ENCODE measurements at places on chromosomes 6 and 20.

DNA sequence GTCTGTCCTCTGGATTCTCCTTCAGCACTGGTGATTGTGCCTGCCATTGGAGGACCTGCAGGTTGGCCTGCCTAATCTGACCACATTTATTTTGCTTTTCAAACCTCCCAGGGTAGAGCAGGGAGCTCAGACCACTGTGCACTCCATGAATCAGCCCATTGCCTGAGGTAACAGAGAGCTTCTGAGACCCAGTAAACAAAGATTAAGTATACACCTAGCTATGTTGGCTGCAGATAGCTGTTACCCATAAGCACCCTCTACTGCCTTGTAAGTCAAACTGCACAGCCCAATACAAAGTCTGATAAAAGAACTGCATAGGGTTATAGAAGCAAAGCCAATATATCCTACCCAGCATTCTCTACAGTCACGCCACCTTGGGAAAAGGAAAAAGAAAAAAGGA lies 338.7 kb downstream of the HTR1B start:
- DNase-seq: no peak

DNA sequence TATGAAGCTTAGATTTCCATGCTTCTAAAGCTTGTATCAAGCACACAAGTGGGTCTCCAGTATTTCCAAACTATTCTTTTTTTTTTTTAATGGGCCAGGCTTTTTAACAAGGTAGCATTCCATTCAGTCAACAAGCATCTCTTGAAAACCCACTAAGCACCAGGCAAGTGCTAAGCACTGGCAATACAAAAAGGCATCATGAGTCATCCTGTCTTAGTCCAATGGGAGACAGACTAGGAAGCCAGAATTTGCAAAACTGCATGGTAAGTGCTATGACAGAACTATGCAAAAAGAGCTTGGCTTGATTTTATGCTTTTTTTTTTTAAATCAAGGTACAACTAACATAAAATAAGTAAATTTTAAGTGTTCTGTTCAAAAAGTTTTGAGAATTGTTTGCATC lies 109.3 kb upstream of the DST start:
- DNase-seq: no peak

- DNase-seq: no peak
Measured at GRCh38 chr20:13515796-13516558, 122.8 kb downstream of the TASP1 start.

GRCh38 chr6:112956696-112957535 lies 609.8 kb downstream of the RFPL4B start:
- no peak for DNase-seq

GRCh38 chr6:169725125-169726048 lies 1.1 kb upstream of the PHF10 start:
- peak; percentile 22 for DNase-seq

- no peak for DNase-seq
Measured at GRCh38 chr6:89298680-89299465, 16.2 kb downstream of the GABRR2 start.

DNA sequence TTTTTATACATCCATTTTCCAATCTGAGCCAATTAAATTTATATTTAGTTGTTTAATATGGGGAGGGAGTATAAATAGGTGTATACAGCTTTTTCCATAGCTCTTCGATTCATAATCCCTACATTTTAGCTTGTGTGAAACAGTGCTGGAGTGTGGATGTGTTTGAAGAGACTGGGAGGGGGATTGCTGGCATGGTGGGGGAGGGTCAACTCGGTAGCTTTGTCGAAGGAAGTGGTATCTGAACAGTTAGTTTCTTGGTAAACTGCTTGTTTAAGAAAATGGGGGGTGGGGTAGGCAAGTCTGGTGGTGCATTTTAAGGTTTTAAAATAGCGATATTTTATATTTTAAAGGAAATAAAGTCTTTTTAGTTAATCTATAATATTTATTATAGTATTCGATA lies 1.4 kb upstream of the LIN28B start:
- DNase-seq: no peak

GRCh38 chr6:20669571-20670314 lies 135.5 kb downstream of the CDKAL1 start:
- no peak for DNase-seq

- DNase-seq: no peak
Measured at GRCh38 chr6:20778459-20778858, 244.2 kb downstream of the CDKAL1 start.

DNA sequence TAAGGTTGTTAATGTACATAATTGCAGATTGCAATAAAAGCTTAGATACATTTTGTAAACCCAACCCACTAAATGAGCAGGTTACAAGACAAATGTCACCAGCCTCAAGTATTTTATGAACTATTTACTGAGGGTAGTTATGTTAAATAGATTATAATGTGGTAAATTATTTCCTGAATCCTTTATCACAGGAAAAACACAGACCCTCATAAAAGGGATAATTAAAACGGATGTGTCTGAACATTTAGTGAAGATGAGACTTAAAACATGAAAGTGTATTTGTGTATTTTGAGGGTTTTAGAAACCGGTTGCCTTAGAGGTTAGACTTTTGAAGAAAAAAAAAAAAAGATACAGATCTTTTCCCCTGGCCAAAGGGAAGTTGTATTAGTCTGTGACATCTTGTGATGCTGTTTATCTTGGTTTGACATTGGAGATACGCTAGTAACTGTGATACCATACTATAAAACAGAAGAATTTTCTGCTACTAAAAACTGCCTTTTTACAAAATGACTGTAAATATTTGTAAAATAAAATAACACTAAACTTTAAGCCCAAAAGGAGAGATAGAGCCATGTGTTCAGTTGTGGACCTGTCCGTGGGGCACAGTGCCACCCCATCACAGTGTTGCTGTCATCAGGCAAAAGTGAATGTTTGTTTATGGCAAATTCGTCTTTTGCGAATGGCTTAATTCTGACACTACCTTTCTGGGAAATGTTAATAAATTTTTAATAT lies 9.7 kb downstream of the DYNLT1 start:
- no peak for DNase-seq

- DNase-seq: no peak
Measured at GRCh38 chr6:115078555-115078954, 735.7 kb upstream of the HS3ST5 start.

DNA sequence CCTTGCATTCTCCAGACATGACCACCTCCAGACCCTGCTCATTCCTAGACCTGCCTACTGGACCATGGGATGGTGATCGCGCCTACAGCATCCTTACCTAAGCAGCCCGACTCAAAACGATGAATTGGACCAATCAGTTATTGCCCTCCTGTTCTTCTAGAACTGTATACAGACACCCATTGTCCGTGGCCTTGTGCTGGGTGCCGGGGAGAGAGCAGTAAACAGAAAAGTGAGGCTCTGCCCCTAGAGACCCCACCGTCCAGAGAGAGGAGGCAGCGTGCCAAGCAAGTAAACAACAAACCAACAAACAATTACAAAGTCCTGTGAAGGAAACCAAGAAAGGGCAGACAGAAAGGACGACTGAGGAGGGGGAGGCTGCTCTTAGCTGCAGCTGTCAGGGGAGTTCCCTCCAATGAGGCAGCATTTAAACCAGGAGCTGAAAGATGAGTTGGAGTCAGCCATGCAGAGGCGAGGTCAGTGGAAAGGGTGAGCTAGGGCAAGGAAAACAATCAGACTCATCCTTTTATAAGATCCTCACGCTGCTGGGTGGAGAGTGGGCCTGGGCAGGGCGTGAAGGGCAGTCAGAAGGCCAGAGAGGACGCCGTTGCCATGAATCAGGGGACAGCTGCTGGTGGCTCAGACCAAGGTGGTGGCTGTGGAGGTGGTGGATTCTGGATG lies 37.6 kb upstream of the BLCAP start:
- no peak for DNase-seq

GRCh38 chr6:46011188-46012085 lies 4.2 kb downstream of the CLIC5 start:
- DNase-seq: no peak

DNA sequence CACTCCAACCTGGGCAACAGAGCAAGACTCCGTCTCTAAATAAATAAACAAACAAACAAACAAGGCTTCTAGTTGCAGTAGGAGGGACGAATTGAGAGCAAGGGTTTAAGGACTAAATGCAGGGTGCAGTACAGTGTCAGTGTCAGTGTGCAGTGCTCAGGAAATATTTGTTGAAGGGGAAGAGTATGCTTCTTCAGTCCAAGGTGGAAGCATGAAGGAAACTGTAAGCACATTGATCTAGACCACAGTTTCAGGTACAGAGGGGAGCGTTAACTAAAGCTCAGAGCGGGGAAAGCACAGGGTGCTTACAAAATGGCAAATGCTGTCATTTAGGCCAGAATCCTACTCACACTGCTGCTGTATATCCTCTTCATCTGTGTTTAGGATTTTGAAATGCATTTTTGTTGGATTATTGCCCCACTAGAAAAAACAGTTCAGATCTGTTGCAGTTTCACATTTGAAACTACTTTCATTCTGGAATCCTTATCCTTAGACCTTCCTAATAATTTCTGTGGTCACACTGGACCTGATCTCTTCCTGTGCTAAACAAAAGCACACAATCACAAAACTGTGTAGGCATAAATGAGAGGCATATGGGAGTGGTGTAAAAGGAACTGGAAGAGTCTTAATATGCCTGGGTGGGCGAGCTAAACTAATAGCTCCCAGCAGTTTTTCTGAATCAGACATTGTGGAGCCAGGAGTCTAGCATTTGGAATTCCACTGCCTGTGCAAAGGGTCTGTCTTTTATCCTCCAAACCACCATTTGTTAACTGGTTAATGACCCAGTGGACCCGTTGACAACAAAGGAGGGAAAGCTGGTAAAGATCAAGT lies 41.4 kb downstream of the CBFA2T2 start:
- DNase-seq: no peak

DNA sequence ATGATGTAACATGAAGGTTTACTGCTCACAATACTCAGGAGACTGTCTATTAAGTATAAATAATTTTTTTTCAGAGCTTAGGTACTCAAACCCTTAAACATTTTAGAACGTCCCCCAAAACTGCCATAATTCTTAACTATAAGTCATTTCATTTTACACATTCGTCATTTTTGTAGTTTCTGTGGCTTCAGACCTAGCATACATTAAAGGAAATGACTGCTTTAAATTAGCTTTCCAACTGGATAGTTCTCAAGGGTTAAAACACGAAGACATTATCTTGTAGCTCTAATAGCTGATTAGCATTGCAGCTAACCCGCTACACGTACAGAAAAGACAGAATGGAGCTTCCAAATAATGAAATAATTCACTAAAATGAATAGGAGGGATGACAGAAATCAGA lies 24.9 kb upstream of the PLN start:
- DNase-seq: no peak

DNA sequence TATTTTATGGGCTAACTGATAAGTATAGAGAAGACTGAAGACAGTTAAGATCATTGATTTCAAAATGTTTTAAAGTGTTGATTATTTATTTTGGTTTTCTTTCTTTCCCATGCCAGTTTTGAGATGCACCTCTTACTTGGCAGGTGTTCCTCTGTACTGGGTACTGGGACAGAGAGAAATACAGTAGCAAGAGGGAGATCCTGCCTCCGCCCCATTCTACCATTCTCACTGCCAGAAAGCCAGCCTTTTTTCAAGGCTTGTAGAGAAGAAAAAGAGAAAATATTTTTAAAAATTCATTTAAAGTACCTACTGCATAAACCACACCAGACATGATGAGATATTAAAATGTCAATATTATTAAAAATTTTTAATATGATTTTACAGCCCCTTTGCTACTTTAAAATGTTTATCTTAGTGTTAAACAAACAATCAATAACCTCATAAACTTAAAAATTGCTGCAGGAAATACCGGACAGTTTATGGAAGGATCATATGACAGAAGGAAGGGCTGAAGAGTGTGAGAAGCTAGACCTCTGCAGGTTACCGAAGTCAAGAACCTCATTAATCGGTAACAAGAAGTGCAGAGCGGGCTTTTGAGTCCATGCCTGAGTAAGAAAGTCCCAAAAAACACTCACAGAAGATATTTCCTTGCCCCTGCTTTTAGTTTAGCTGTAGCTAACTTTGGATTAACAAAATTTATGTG lies 117.8 kb upstream of the ESR1 start:
- DNase-seq: no peak

GRCh38 chr6:132648828-132649227 lies 10.2 kb downstream of the TAAR1 start:
- no peak for DNase-seq

DNA sequence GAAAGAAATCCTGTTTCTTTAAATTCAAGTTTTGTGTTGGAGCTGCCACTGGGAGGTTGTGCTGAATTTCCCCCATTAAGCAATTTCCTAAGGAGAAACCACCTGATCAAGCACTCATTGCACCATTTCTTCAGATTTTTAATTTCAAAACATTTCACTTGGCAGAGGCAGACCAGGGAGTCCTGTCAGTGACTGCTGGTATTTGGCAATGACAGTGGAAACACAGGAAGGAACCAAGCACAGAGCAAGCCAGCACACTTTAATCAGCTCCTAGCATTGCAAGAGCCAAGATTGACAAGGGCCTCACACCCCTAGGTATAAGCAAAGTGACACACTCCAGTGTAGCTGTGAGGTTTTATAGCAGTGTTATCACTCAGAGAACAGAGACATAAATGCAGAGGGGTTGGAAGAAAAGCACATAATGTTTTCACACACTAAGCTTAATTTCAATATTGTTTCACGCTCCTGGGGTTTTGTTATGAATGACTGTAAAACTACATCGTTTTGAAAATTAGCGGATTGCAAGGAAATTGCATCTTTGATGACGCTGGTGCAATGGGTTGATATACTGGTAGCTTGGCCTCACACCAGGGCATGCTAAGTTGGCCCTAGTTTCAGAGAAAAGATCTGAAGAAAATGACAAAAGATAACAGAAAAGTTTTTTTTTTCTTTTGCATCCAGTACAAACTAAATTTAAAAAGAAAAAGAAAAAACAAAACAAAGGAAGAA lies 768.4 kb downstream of the TFAP2A start:
- no peak for DNase-seq

DNA sequence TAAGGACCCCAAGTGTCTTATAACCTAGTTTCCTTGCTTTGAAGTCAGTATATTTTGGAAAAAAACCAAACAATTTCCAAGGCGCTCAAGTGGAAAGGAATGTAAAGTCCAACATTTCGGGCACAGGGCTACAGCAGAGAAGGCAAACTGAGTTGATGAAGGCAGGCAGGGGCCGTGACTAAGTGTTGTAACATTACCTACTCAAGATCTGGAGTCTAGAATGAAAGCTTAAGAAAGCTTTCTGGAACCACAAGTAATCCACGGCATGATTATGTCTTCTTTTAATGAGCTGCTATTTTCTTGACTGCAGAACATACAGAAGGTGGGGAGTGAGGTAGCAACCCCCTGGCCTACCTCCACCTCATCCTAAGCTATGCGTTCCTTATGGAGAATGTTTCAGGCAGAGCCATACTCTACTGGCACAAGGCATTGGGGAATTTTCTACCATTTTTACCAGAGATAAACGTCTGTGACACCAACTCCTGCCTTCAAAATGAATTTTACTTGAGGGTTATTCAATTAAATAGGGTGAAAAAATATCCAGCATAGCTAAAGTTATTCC lies 4.3 kb downstream of the PPP1R10 start:
- no peak for DNase-seq

- no peak for DNase-seq
Measured at GRCh38 chr6:169428532-169428931, 174.9 kb upstream of the THBS2 start.

Measured in anterior cingulate cortex (tissue), 58 donors.